Mesendoderm (in vitro differentiated cells): ENCODE measurements at places on chromosomes 2 and 18.

DNA sequence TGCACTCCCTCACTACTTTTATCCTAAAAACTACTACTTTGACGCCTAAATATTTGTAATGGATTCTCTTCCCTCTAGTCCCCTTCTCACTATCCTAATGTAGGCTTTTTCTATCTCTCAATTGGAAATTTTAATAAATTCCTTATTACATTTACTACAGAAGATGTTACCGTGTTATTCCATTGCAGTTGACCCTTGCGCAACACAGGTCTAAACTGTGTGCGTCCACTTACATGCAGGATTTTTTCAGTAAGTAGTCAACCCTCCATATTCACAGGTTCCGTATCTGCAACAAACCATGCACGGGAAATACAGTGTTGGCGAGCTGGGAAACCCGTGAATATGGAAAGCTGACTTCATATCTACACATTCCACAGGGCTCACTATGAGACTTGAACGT is 239.8 kb downstream of the XIRP2 start:
- no peak for DNase-seq

DNA sequence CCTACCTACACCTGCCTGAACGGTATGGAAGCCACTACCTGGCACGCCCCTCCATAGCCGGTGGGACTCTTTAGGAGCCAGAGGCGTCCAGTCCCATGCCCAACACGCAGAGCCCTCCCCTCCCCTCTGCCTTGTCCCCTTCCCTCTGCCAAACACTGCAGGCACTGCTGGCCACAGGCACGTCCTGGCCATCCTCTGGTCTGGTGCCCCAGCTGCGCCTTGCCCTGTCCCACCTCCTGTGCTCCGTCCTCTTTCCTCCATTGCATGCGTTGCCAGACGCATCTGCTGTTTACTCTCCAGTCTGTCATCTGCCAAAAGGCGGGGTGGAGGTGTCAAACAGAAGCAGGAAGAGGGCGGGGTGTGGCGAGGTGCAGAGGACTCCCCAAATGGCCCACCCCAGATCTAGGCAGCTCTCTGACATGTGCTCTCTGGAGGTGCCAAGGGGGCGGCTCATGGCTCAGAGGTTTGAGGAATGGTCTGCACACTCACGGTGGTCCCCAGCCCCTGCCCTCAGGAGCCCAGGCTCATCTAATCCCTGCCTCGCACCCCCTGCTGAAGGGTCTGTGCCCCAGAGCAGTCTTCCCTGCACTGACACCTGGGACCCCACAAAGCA is 45.1 kb downstream of the HS6ST1 start:
- DNase-seq, result no peak

- DNase-seq, result peak; percentile 63
Measured at GRCh38 chr2:54634564-54635511, 88.6 kb upstream of the EML6 start.

DNA sequence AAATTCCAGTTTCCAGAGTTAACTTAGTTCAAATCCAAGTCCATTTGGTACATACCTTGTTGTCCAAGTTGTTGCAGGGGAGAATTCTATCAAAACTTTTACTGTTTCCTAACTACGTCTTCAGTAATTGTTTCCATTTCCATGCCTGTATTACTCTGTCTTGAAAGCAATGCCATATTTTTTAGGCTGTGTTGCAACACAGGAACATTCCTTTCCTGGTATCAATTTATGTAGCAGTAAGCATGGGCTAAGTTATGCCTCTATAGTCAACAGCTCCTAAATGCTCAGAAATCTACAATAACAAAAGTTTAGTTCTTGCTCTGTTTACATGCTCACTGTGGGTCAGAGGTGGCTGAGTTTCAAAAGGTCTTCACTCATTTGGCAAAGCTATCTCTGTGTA is 1943.8 kb upstream of the PIK3C3 start:
- DNase-seq, result no peak

DNA sequence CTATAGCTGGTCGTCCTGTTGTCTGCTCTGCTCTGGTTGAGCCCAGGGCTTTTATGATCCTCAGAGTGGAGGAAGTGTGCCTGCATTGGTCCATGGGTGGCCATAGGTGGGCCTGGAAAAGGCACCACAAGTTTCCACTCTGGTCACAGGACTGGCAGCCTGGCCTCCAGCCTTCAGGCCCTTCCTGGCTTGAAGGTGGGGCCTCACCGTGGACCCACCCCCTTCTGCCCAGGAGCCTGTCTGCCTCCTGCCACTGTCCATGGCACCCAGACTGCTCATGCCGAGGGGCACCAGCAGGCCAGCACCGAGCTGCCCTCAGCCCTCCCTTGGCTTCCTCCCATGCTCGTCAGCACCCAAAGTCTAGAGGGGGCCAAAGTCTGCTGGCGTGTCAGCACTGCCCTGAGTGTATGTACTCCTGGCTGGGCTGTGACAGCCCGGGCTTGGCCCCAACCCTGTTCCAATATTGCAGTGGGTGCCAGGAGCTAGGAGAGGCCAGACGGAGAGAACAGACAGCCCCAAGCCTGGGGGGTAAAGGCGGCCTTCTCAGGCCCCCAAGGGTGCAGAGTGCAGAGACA is 529.4 kb downstream of the DCC start:
- no peak for DNase-seq

- peak; percentile 1 for DNase-seq
Measured at GRCh38 chr2:34578641-34579040, 979.5 kb upstream of the FAM98A start.

- no peak for DNase-seq
Measured at GRCh38 chr18:74373428-74373827, 57.8 kb downstream of the C18orf63 start.

DNA sequence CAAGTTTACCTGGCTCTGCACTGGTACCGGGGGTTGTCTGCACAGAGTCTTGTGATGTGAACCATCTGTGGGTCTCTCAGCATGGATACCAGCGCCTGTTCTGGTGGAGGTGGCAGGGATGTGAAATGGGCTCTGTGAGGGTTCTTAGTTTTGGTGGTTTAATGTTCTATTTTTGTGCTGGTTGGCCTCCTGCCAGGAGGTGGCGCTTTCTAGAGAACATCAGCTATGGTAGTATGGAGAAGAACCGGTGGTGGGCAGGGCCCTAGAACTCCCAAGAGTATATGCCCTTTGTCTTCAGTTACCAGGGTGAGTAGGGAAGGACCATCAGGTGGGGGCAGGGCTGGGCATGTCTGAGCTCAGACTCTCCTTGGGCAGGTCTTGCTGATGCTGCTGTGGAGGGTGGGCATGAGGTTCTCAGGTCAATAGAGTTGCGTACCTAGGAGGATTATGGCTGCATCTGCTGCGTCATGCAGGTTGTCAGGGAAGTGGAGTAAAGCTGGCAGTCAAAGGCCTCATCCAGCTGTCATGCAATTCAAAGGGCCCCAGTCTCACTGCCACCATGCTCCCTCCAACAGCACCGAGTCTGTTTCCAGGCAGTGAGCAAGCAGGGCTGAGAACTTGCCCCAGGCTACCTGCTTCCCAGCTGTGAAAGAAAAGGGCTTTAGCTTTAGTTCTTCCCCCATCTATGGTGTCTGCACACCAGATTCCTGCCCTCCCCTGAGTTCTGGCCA is 278.0 kb downstream of the METTL4 start:
- DNase-seq, result peak; percentile 32

DNA sequence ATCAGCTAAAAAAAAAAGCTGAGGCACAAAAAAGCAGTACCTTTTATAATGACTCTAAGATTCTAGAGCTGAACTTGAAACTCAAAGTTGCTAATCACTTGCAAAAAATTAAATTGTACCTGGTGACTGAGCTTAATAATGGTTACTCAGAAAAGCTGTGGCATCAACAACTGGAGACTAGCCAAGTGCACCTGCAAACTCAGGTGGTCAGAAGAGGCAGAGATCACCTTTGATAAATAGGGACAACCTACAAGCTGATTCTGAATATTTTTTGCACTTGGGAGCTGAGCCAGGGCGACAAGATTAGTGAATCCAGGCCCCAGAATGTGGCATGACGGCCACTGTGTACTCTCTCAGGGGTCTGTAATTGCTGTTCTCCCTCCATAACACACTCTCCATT is 3.0 kb downstream of the ABHD3 start:
- no peak for DNase-seq
